Stimulated activated CD4-positive, alpha-beta T cell treated with anti-CD3 and anti-CD28 coated beads, Interleukin-2, amount 100 ng/mL, for 24 hours (primary cell): ENCODE measurements at places on chromosomes 2 and 18.
A peak's percentile ranks its signal among the peaks of the same experiment; 100 is the strongest.

DNA sequence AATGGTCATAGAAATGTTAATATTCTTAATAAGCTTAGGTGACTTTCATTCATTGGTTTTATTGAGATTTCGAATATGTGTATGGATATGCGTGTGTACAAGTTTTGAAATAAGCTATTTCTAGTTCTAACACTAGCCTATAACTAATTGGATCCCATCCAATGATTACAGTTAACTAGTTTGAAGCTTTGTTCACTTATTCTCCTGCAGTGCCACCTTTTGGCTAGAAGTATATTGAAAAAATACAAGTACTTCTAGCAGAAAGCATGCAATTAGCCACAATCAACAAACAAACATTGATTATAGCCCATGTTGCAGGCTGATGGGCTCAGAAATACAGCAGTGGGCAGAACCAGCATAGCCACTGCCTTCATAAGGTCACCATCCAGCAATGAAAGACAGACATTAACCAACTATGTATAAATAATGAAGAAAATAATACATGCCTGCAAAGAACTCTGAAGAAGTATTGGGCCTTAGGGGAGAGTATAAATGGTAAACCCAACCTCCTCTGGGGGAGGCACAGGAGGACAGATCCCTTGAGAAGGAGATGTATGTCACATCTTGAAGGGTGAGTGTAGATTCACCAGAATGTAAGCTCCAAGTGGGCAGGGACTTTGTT lies 5.1 kb upstream of the PIEZO2 start:
- DNase-seq, result no peak

- peak; percentile 74 for DNase-seq
Measured at GRCh38 chr2:207624185-207625013, 795 bp downstream of the METTL21A start.

GRCh38 chr18:470661-471501 lies 29.6 kb downstream of the COLEC12 start:
- DNase-seq, result no peak

DNA sequence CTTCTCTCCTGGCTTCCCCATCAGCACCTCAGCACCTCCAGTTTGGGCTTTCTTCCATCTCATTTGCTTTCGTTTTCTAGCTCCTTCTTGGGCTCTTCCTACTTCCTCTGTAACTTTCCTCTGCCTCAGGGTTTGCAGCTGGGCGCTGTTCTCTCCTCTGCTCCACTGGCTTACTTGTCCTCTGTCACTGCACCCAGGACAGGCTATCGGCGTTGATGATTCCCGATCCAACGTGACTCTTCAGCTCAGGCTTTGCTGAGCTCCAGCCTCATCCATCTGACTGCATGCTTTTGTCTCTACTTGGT lies 362.4 kb downstream of the CYRIA start:
- no peak for DNase-seq

GRCh38 chr2:177543007-177543760 lies 150.6 kb downstream of the AGPS start:
- DNase-seq, result no peak

GRCh38 chr2:207770602-207771404 lies 1.1 kb upstream of the FZD5 start:
- no peak for DNase-seq
